ENCODE measurements at places on chromosomes 6 and 20. TPM values are rescaled to one million over a fixed set of nuclear protein-coding genes. Genes with fewer than 3 reads are reported as not detected.

DNA sequence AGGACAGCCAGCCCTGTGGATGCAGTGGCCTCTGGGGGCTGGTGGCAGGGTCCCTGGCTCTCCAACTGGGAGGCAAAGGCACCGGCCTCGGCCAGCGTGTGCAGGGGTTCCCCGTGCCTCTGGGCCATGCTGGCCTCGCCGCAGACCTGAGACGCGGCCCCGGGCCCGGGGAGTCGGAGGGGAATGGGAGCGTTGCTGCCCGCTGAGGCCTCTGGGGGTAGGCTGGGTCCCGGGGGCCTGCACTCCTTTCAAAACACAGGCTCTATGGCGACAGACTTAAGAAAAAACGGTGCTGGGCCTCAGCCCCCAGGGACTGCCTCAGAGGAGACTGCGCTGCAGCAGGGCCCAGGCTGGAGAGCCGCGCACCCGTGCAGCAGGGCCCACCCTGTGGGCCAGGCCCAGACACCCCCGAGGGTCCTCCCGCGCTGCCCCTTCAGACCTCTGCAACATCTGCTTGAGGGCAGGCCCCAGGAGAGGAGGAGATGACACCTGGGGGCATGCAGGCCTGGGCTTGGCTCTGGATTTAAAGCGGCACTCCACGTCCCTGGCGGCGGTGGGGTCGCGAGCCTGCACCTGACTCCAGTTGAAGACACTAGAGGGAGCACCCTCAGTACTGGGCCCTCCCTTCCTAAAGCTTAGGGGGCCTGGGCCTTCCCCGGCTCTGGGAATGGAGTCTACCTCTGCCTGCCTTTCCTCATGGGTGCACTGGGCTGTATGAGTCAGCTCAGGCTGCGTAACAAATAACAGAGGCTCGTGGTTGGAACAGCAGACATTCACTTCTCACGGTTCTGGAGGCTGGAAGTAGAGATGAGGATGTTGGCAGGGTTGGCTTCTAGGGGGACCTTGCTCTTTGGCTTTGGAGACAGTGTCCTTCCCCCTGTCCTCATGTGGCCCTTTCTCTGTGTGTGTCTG lies 117.4 kb upstream of the RPS6KA2 start:
- DNase-seq = no peak

- DNase-seq = peak; percentile 81
Measured at GRCh38 chr6:132445201-132445951, 44.1 kb upstream of the MOXD1 start.

HLA-DQA1 gene
- polyA plus RNA-seq = 0.10 TPM

DNA sequence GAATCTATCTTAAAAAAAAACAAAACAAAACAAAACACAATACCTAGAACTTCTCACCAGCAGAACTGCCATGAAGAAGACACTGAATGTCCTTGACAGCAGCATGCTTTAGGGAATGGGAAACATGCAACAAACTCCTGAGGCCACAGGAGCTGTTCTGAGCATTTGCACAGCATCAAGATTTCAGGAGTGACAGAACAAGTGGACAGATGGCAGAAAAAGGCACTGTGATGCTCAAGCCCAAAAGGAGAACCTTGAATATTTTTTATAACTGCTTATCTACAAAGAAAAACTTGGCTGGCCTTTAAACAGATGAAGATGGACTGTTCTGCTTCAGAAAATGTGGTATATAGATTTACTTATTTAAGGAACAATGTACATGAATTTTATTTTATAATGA lies 158.9 kb downstream of the RALGAPA2 start:
- no peak for DNase-seq

DNA sequence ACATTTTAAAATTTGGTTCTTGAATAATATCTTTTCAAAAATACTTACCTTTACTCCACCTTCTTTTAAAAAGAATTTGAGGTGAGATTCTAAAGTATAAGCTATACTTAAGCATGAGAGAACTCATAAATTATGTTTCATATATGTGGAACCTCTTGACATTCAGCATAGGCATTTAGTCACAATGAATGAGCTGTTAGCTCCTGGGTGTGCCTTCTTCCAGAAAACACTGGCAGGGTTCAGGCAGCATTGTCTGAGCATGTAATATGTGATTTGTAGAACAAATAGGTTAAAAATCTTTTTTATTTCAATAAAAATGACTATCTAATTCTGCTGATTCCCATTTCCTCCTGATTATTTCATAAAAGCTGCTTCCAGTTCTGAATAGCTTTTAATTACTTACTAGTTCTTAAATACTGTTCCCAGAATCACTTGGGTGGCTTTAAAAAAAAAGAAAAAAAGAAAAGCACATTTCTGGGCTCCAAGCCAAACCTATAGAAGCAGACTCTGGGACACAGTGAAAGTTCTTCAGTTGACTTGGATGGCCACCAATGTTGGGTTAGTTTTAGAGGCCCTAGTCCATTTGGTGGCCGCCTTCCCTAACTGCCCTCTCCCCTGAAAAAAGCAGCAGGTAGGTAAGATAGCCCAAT lies 20.2 kb downstream of the RNF8 start:
- DNase-seq = peak; percentile 7

DNA sequence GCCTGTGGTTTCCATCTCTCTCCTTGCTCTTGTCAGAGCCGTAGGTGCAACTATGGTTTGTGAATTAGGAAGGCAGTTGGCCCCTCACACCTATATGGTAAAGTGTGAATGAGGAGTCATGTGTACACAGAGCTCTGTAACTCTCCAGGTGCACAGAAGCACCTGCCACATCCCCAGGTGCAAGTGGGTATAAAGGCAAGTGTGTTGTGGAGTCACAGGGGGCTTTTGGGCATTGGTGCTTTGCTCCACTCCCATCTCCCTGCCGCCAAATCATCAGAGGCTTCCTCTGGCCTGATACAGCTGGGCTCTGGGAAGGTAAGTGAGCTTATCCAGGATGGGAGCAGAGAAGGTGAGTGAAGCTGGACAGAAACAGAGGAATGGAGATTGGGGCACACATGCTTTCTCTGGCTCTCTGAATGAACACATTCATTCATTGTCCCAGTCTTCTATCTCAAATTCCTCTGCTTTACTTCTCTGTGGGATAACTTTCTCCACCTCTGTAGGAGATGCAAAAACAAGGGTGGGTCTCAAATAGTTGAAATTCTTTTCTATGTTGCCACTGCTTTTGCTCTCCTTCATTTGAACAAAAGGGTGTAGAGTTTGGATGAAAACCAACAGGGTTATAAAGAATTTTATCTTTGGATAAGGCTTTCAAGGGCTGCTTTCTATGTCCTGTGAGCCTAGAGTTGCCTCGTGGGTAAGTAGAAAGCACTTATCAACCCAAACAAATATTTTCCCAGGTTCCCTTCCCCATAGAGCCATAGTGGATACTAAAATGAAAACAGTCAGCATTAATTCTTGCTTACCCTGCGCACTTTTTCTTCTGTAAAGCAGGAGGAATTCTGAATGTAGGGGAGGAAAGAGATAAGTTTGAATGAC lies 45.0 kb upstream of the RIPOR2 start:
- peak; percentile 69 for DNase-seq

DNA sequence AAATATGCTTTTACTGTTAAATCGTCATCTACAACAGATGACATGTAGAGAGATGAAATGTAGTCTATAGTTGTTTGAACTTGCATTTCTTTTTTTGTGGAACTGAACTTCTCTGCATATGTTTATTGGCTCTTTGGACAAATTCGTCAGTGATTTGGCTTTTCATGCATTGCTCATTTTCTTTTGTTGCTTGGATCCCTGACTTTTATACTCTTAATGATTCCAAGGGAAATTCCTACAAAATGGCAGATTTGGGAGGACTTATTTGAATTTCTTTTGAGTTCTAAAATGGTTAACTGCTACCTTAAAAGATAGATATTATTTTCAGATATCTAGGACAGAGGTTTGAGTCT lies 65.4 kb downstream of the UTRN start:
- DNase-seq = no peak

HBS1L gene
- polyA plus RNA-seq = 106 TPM

GRCh38 chr6:2741756-2742155 lies 9.0 kb downstream of the MYLK4 start:
- peak; percentile 63 for DNase-seq

DNA sequence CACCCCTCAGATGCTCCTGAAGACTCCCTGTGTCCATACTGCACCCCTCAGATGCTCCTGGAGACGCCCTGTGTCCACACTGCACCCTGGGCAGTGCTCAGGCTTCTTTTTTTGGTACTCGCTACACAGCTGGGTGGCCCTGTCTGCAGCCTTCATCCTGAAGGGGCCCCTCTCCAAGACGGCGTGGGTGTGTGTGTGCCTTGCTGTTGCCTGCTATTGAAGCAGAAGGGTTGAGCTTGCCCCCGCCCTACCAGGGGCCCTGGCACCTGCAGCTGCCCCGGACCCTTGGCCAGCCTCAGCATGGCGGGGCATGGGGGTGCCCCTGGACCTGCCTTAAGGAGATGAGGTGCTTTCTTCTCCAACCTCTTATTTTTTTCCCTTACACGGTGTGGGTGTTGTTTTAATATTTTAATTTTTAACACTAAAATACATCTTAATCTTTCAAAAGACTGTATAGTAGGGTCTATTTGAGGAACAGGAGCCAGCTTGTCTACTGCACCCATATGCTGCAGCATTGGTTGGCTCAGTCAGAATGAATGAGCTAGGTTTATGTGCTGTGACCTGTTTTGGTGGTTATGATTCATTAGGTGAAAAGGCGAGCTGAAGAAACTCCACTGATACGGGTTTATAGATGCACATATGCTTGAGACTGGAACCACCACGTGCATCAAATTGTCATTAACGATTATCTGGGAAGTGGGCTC lies 135.9 kb downstream of the AGPAT4 start:
- peak; percentile 23 for DNase-seq

DNA sequence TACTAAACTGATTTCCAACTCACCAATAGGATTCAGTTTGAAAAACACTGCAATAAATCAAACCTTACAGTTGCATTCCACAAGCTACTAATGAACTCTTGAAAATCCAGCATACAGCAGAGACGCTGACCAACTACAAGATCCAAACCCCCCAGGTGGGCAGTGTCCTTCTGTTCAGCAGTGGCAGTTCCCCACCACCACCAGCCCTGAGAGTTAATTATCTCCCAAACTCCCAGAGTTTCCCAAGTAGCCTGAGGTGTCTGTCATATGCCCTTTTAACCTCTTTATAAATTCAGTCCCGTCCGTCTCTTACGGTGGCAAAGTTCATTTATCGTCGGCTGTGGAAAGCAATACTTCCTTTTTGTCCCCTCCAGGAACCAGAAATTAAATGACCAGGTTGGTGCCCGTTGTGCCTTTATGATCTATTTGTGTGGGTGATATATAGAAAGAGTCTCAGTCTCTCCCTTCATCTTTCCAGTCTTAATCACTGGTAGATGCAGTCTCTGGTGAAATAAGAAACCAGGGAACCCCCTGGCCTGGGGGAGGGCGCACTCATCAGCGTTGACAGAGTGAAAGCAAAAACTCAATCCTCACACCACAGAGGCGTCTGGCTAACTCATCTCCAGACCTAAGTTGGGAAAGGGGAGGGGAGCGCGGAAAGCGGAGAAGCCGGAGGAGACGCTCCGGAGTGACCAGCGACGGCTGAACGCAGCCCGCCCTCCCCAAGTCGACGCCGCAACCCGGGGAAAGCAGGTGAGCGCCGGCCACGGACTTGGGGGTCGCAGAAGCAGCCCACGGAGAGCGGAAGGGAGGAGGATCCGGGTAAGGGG lies 717 bp downstream of the MRPL14 start:
- peak; percentile 79 for DNase-seq

DNA sequence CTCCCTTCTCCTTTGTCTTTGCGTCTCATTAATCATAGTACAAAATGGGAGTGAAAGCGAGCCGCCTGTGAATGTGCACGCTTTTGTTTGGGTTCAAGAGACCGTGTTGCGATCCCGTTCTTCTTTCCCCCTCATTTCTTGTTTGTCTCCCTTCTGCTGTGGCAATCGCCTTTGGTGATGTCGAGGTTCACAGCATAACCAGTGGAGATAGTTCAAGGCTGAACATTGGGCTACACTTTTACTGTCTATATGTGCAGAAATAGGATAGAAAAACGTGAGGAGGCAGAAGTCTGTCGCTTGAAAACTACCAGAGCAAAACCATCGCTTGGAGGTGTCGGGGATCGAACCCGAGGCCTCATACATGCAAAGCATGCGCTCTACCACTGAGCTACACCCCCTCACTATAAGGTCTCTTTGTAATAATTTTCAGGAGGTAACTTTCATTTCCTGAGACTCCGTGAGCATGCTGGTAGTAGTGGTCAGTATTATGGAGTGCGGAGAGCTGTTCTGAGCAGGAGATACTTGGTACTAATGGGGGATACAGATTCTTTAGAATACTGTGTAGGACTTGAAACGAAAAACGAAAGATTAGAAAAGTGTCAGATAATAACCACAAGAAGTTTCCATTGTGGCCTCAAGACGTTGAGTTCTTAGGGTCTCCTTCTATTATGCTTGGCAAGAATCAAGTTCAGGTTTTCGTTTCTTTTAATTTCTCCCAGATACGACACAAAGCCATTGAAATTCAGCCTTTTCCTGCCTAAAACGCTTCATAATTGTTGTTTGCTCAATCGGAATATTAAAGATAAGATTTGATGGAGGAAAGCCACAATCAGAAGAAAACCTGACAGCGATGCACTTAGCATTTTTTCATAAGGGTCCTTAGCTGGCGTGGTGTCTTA lies 106.6 kb downstream of the TRIM27 start:
- peak; percentile 74 for DNase-seq

GRCh38 chr20:63739130-63740069 lies at the start of gene SLC2A4RG:
Gene SLC2A4RG (plus strand): TSS chr20:63739776. CDS start chr20:63739913, 137 bp downstream.
- DNase-seq = peak; percentile 63

LAMA4 gene
- 662 TPM for polyA plus RNA-seq

NMBR gene
- polyA plus RNA-seq = not detected

HLA-A gene
- polyA plus RNA-seq = 630 TPM

- no peak for DNase-seq
Measured at GRCh38 chr20:49810491-49811190, 2.0 kb upstream of the SLC9A8 start.

- no peak for DNase-seq
Measured at GRCh38 chr20:39342463-39342862, 380.3 kb downstream of the DHX35 start.

DNA sequence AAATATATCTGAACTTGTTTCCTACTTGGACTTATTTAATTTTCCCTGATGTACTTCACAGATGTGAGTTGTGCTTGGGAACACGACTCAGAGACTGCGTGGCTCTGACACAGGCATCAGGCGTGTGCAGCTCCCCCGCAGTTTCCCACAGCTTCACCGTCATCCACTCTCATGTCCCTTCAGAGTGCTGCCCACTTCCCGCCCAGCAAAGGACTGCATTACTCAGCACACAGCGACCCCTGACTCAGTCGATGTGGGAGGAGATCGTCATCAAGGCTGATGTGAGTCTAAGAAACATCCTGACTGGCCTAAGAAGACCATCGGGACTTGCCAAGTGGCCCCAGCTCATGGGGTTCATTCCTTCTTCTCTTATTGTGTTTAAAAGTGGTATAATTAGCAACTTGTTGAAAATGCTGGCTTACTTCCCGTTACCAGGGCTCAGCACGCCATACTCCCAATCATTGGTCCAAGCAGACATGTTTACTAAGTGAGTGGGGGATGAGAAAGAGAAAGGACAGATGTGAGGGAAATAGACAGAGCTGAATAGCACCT lies 539.4 kb upstream of the JARID2 start:
- peak; percentile 100 for DNase-seq

TUBB2B gene
- polyA plus RNA-seq = 5.2 TPM

DNA sequence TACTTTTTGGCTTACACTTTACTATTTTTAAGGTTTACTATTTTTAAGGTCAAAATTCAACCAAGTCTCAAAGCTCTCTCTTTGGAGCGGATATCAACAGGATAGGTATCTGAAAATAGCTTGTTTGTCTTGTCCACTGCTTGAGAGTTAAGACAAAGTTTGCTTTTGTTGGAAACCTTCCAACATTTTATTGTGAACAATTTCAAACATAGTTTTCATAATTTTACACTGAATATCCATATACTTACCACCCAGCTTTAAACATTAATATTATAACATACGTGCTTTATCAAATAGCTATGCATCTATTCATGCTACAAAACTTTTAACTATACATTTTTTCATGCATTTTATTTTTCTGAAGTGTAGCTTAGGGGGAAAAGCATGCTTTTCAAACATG lies 109.9 kb downstream of the FYN start:
- DNase-seq = peak; percentile 52
